WERI-Rb-1 (cell line): ENCODE measurements at places on chromosomes 13 and 19.

DNA sequence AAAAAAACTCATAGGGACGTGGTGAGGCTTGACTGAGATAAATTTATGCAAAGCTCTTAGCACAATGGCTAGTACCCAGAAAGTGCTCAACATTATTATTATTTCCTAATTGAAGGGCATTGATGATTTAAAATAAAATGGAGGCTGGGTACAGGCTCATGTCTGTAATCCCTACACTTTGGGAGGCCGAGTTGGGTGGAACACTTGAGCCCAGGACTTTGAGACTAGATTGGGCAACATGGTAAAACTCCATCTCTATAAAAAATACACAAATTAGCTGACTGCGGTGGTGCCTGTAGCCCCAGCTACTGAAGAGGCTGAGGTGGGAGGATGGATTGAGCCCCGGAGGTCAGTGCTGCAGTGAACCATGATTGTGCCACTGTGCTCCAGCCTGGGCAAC lies 49.6 kb downstream of the LRCH1 start:
- DNase-seq, result no peak

- no peak for DNase-seq
Observed at GRCh38 chr19:20078581-20079031, 806 bp downstream of the ZNF90 start.

- DNase-seq, result no peak
Observed at GRCh38 chr13:19085876-19086275, 95.7 kb downstream of the TUBA3C start.

DNA sequence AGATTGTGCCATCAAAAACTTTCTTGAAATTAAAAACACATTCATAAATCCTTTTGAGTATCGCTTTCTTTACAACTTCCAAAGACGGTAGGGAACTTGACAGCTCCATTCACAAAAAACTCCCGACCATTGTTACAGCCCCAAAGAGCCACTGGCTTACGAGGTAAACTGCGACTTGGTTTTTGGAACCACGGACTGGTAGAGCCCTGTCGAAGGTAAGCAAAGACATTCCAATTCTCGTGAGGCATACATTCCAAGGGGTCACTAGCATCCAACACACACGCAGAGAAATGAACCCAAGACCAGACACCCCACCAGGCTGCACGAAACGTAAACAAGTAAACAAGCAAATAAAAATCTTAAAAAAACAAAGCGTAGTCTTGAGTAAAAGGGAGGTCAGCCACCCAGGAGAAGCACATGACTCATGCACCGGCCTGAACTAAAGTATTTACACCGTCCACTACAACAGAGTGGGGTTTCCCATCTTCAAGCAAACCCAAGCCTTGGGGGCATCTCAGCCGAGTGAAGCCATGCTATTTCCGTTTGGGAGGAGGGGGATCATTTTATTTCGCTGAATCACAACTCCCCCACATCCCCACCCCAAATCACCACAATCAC lies 1.4 kb downstream of the BRD4 start:
- no peak for DNase-seq

DNA sequence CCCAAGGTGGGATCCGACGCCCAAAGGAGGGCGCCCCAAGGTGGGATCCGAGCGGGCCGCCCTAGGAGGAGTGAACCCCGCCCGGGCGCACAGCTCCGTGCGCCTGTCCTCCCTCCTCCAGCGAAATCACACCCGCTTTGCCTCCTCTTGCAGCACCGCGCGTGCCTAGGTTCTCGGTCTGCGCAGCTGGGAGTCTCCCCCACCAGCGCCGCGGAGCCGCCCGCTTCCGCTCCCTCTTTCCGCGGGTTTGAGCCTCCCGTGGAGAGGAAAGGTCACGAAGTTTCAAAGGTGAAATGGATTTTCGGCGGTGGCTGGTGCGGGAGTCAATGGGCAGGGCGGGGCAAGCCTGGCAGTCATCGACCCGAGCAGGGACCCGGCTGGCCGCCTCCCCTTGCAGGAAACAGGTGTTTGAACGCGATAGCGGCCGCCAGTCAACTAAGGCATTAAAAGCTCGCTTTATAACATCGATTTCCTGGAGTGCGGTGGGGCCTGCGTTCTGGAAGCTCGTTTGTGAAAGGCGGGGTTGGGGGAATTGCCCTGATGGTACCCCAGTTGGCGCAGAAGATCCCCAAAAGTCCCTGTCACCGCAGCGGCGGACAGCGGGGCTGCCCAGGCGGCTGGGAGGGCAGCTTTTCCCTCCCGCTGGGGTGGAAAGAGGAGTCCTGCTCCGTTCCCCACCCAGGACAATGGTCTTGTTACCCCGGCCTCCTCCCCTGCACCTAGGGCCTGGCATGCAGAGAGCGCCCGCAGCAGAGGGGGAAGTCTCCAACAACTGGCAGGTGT lies 9.0 kb upstream of the SOX1 start:
- no peak for DNase-seq

- DNase-seq, result no peak
Observed at GRCh38 chr13:40172878-40173277, 493.6 kb downstream of the FOXO1 start.
